ENCODE measurements at places on chromosomes 1 and 21.

GRCh38 chr1:53518775-53519174 lies 59.6 kb downstream of the DMRTB1 start:
- DNase-seq = no peak

DNA sequence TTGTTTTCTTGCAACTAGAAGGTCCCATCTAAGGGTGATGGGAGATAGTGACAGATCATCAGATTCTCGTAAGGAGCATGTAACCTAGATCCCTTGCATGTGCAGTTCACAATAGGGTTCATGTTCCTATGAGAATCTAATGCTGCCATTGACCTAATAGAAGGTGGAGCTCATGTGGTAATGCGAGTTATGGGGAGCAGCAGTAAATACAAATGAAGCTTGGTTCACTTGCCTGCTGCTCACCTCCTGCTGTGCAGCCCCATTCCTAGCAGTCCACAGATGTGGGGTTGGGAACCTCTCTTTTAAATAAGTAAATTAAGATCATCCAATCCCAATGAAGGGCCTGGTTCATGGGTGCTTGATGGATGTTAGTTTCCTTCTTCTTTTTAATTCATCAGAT lies 148.7 kb upstream of the ATP1B1 start:
- no peak for DNase-seq

DNA sequence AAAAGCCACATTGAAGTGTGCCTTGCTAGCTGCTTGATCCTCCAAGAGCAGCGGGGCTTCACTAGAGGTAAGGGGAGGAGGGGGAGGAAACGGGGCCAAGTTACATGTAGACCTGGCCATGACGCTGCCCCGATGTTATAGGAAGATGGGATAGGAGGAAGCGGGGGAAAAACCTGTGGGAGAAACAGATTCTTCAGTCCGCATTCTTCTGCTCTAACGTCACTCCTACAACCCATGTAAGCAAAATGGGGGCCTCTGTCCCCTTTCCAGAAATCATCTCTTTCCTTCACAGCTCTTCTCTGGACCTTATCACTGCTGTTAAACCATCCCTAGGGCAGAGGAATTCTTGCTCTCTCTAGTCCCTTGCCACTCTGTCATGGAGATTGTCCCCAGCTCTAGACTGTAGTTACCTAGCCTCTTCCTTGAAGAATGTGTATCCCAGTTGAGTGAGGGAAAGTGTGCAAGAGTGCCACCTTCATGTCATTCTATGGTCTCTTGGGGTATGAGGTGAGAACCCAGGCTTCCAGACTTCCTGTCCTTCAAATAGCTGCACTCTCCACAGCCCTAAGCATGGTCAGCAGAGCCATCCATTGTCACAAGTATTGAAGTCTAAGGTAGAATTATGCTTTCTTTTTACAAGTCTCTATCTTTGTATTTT lies 11.4 kb downstream of the PLEKHO1 start:
- no peak for DNase-seq

GRCh38 chr21:44395260-44395659 lies 41.8 kb downstream of the TRPM2 start:
- no peak for DNase-seq

- DNase-seq = no peak
Measured at GRCh38 chr1:113765306-113766230, 6.3 kb upstream of the PHTF1 start.

Measured in thoracic aorta (tissue), 2 donors.